AG04450 (cell line): ENCODE measurements at places on chromosomes 4 and X.

DNA sequence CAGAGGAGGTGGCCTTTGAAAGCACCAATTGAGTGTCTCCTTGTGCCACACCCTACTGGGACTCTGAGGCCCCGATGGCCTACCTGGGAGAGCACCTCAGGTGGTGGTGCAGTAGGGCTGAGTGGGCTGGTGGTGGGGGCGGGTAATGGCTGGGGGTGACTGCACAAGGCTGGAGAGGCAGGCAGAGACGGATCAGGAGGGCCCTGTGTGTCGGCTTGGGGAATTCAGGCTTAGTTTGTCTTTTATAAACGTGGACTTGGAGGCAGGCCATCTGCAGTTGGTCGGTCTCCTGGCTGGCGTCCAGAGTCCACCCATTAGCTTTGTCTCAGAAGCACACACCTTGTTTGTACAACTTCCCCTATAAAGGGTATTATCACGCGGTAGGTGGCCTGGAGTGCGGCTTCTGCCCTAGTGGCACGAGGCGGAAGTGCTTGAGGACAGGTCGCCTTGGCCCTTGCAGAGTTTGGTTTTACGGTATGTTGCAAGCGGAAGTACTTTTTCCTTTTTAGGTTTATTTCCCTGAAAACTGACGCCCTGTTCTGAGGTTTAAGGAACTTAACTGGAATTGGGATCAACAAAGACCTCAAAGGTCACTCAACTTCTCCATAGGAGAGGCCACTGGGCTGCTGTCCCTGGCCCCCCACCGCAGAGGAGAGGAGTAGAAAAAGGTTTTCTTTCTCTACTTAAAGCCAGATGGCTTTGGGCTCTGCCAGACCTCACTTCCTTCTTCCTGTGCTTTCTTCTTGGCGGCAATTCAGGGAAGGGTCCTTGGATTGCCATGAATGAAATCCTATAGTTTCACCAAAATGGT, 8.0 kb downstream of the TBC1D14 start:
- no peak for DNase-seq

- DNase-seq = no peak
Observed at GRCh38 chrX:32642283-32642682, 569.1 kb downstream of the DMD start.

GRCh38 chr4:21749924-21750323, 198.6 kb downstream of the KCNIP4 start:
- no peak for DNase-seq

DNA sequence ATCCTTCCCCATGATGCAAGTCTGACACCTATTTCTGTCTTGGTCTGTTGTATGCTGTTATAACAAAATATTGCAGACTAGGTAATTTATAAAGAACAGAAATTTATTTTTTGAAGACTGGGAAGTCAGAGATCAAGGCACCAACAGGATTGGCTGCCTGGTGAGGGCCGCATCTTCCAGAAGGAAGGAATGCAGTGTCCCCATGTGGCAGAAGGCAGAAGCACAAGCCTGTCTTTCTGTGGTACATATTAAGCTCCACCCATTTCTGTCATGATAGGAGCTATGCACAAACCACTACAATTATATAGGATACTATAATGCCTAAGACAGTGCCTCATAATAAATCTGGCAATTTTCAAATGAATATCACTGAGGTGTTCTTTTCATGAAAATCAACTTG, 502.3 kb upstream of the DIAPH2 start:
- DNase-seq = peak; percentile 1

GRCh38 chrX:38278682-38279081, 48.6 kb downstream of the RPGR start:
- no peak for DNase-seq

- DNase-seq = no peak
Observed at GRCh38 chr4:57043347-57044251, 64.9 kb downstream of the POLR2B start.

DNA sequence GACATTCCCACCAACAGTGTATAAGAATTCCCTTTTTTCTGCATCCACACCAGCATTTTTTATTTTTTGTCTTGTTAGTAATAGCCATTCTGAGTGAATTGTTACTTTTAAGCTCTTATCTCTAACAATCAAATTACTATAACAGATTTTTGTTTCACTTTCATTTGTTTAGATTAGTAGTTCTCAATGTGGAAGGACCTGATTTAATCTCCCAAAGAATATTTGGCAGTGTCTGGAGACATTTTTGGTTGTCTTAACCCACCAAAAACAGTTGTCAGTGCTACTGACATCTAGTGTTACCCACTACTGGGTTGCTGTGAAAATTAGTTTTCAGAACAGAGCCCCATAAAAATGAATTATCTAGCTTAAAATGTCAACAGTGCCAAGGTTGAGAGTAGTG, 37.9 kb downstream of the RUFY3 start:
- no peak for DNase-seq

DNA sequence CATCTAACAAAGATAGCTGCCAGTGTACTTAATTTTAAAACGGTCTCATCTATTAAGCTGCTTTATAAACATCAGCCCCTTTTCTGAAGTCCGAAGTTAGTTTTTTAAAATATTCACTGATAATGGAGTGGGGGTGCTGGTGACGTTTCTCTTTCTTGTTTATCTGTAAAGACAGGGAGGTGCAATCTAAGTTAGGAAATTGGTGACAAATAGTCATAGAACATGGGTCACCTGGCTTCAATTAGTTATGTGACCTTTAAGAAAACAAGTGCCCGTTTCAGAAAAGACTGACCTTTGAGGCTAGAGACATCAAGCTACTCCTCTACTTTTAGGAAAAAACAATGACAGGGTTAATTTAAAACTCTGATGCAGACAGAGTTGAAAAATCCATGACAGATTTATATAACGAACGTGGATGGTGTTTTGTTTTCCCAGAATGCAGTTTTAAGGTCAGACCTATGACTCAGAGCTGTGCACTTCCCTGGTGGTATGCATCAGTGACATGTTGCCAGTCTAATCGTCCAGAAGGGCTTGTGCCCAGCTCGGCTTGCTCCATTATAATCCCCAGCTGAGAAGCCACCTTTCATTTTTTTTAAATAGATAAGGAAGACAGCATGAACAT, 38.2 kb downstream of the FHL1 start:
- DNase-seq = no peak

GRCh38 chrX:8520791-8521190, 56.2 kb downstream of the VCX3B start:
- DNase-seq = no peak

DNA sequence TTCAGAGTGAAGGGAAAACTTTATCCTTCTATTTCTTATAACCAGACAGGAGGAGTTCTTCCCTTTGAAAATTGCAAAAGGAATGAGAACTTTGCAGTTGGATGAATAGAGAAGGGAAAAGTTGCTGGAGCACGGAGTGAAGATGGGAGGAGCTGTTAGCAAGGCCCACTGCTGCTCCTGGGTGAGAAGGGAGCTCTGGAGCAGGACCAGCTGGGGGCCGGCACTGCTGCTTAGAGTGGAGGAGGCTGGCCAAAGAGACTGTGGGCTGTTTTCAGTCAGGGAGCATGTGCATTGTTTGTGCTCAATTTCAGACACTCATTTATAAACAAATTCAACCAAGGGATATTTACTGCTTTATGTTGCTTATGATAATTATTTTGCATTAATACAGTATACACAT, 164.2 kb downstream of the STIM2 start:
- no peak for DNase-seq

DNA sequence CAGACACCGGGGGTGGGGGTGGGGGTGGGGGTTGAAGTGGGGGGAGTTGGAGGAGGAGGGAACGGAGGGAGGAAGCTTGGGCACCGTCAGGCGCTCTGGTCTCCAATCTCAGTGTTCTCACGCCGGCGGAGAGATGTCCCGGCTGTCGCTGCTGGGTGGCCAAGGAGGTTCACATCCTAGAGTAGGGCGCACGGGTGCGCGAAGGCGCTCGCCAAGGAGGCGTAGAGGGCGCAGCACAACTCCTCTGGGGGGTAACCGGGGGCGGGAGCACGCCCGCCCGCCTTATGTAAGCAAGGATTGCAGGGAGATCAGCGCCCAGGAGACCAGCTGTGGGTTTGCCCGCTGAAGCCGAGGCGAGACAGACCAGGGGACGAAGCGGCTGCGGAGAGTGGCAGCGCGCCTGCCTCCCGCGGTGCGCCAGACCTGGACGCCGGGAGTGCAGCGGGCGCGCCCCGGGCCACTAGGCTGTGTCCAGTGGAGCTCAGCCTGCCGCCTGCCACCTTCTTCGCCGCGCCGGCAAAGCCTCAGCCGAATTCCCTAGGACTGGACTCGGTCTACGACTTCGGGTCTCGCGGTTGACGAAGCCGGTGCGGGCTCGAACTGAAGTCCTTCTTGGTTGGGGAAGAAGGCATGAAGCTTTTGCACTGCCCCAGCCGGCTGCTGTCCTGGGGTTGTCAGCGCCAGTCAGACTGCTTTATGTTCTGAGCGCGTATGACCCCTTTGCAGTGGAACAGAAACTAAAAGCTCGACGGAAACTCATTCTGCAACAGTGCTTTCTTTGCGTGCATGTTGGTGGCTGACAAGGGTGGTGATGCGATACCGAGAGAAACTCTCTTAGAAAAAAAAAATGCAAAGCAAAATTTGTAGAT, 707 bp upstream of the UNC5C start:
- no peak for DNase-seq

DNA sequence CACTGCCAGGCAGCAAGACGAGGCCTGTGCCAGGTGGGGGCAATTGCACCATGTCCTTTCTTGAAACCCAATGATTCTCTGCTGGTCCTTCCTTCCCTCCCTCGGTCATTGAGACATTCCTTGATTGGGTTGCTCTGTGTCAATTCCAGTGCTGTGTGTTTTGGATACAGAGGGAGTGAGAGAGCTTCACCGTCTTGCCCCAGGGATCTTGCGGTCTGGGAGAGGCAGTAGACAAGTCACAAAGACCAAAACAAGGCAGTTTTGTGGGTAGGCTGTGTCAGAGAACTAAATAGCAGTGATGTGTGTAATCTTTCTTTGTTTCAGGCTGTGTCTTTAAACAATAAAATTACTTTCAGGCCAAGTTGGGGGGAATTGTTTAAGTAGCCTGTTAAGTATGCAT, 38.8 kb upstream of the TADA2B start:
- DNase-seq = no peak

DNA sequence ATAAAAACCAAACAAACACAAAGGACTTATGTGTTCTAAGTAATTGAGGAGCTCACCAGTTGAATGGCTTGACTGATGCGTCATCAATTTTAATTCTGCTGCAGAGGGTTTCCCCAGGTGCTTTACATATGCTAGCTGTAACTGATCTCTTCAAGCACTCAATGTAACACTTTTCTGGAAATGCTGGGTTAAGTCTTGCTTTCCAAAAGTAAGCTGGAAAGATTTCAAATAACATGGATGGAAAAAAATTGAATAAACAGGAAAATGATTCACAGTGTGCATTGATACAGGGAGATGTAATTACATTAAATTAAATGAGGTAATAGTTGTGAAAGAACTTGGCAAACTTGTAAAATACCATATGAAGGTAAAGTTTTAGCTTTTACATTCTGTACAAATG, 186.7 kb upstream of the WDFY3 start:
- no peak for DNase-seq
